Cerebellar nuclear complex (tissue), 1 donor: ENCODE measurements at places on chromosomes 16 and 17.

GRCh38 chr17:44928136-44928535, 12.8 kb upstream of the GFAP start:
- DNase-seq, result no peak

- no peak for DNase-seq
Measured at GRCh38 chr16:67807148-67807682, 526 bp downstream of the TSNAXIP1 start.

- DNase-seq, result no peak
Measured at GRCh38 chr17:2721603-2722002, 10.0 kb upstream of the CLUH start.

- DNase-seq, result no peak
Measured at GRCh38 chr17:73773702-73774101, 129.5 kb upstream of the SDK2 start.

DNA sequence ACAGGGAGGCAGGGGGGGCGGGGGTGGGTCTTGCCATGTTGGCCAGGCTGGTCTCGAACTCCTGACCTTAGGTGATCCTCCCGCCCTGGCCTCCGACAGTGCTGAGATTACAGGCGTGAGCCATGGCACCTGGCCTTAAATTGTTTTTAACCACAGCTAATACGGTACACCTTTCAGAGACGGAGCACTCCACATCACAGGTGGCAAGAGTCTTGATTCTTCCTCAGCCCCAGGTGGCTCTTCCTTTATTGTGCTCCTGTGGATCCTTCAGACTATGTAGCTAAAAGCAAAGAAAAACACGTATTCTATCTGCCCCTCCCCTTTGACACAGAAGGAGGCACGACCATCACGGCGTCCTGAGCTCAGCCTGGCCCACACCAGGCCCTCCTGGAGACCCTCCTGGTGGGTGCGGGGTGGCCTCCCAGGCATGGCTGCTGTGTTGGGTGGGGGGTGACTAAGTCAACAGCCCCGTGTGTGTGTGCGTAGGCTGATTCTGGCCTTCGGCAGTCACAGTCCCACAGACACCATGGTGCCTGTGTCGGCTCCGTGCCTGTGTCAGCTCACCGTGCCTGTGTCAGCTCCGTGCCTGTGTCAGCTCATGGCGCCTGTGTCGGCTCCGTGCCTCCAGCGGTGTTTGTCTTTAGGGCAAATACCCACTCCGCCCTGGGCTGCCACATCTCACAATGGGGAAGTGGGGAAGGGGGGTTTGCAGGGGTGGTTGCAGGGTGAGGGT, 10.8 kb upstream of the SECTM1 start:
- DNase-seq, result no peak

DNA sequence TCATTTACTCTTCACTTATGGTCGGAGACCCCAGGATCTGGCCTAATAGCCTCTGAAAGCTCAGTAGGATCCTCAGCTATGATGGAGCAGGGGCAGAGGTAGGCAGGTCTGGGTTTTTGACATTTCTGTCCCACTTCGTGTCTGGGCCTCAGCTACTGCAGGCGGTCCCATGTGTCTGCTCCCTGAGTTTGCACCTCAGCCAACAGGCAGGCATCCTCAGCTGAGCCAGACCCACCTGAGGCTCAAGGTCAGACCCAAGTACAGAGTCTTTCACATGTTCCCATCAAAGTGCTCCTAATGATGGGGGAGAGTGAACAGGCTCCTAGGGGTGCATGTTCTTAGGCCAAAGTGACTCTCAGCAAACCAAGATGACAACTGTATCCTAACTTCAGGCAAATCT, 2.9 kb upstream of the RASL10B start:
- no peak for DNase-seq

GRCh38 chr16:57041182-57042156, 50.9 kb upstream of the CPNE2 start:
- DNase-seq, result no peak

- DNase-seq, result no peak
Measured at GRCh38 chr17:51647826-51648225, 387.5 kb downstream of the UTP18 start.

- DNase-seq, result no peak
Measured at GRCh38 chr16:35628976-35629375, 2169.6 kb downstream of the TP53TG3F start.

- DNase-seq, result no peak
Measured at GRCh38 chr16:89444728-89445127, 45.6 kb downstream of the ANKRD11 start.

GRCh38 chr17:43015579-43015978, 6.6 kb downstream of the VAT1 start:
- DNase-seq, result no peak

GRCh38 chr17:17779015-17779611, 57.7 kb downstream of the SREBF1 start:
- no peak for DNase-seq

DNA sequence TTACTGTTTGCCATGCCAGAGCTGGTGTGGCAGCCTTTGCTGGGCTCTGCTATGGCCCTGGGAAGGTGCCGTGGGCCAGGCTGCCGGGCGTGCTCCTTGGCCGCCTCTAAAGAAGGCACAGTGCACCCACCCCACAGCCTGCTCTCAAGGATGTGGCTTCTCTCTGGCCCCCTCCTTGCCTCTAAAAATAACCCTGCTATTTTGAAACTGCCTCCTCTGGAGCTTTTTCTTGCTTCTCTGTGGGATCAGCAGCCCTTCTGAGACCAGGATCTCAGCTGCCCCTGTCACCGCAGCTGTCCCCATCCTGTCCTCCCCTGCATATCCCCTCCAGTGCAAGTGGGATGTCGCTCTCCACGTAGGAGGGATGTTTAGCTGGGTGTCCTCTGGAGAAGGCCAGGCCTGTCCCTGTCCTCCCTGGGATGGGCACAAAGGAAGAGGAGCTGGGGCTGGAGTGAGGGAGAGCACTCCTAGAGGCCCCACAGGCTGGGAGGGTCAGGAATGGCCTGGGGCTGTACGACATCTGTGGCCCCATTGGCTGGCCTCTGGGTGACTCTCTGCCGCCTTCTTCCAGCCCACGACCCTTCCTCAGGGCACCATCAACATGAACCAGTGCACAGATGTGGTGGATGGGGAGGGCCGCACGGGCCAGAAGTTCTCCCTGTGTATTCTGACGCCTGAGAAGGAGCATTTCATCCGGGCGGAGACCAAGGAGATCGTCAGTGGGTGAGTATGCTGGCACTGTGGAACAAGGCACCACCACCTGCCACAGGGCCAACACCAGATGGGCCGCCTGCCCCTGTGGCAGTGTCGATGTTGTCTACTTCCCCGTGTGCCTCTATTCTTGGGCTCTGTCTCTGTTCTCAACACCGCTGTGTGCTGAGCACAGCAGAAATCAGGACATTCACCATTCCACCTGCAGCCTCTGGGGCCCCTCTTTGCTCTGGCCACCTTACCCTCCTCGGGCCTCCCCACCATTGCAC, 79.7 kb downstream of the PLD6 start:
- peak; percentile 23 for DNase-seq
